Stimulated activated CD4-positive, alpha-beta T cell treated with anti-CD3 and anti-CD28 coated beads, Interleukin-1b, Interleukin-23, amount 100 ng/mL, for 1 hour (primary cell): ENCODE measurements at places on chromosomes 2 and 18.

DNA sequence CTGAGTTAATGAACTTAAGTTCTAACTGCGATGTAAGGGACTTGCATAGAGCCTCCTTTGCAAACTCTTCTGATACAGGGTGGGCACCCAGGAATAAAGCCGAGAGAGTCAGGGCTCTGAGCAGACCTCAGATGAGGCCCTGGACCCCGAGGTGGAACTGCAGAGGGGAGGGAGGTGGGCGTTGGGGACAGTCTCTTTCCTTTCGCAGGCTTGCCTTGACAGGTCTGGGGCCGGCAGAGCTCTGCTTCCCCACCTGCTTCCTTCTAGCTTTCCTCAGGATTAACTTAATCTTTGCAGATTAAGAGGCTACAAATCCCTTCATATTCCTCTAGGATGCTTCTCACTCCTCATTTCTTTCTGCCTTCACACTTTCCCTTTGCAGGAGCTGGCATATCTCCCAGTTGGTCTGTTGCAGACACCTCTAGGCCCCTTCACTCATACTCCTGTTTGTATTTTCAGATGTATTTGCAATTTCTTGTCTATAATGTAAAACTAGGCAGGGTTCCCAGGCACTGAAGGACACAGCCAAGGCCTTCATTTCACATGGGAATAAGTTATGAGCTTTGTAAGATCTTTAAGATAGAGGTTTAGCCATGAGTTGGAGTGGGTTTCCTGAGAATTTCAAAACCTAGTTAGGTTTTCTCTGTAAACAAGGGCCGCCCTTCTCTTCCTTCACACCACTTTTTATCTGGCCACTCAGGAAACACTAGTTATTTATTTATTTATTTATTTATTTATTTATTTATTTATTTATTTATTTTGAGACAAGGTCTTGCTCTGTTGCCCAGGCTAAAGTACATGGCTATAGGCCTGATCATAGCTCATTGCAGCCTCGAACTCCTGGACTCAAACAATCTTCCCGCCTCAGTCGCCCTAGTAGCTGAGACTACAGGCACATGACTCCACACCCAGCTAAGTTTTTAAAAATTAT lies 70.9 kb downstream of the MTCL1 start:
- no peak for DNase-seq

DNA sequence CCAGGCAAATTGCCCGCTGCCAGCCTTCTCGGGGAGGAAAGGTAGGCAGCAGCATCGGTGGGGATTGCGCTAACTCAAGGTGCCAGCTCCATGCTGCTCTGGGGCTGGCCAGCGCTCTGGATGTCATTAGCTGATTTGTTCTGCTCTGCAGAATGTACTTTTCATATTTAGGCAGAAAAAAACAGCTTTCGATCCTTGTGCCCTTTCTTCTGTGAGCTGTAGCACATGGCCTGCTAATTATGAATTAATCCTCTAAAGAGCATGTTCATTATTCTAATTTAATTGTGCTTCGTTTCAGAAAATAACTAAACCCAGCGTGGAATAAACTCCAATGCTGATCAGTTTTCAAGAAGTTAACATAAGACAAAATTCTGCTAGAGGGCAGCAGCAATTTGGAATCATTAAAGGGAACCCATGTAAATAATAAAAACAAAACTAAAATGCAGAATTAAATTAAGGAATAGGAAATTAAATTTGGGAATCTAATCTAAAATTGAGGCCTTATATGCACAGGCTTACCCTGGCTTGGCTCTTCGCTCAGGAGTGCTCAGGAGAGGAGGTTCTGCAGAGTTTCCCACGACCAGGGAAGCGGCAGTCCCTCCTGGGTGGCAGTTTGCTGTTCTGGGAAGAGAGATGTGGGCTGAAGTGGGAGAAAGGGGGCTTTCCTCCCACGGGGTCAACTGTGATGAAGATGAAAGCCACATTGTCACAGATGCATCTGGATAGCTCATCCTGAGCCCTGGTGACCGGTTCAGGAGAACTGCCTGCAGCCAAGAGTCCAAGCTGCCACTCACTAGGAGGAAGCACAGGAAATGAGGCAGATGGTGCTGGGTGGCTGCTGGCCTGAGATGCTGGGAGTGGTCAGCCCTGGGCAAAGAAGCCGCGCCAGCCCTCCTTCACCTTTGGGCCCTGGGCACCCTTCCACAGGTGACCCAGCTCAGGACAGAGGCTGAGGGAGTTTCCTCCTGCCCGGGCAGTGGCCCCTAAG lies 93.2 kb upstream of the PKDCC start:
- DNase-seq = no peak

- no peak for DNase-seq
Observed at GRCh38 chr18:79496237-79496977, 100.7 kb downstream of the NFATC1 start.

DNA sequence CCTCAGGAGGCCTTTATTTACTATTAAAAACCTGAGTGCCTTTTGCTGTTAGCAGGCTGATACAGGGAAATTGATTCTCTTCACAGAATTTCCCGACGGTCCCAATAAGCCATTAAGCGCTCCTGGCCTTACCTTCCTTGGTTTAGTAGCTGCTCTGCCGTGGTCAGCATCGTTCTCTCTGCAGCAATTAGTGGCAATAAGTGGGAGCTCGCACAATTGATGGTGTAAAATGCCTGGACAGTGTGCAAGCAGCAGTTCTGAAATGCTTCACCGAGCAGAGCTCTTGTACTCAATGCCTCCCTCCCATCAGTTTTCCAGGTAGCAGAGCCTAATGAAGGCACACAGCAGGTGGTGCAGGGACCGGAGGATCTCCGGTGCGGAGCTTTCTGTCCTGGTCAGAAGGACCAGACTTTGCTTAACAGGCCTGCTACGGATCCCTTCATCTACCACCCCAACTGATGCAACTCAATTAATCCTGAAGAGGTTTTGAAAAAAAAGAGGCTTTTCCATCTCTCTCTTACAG lies 1.1 kb upstream of the LINC00305 start:
- DNase-seq = no peak

DNA sequence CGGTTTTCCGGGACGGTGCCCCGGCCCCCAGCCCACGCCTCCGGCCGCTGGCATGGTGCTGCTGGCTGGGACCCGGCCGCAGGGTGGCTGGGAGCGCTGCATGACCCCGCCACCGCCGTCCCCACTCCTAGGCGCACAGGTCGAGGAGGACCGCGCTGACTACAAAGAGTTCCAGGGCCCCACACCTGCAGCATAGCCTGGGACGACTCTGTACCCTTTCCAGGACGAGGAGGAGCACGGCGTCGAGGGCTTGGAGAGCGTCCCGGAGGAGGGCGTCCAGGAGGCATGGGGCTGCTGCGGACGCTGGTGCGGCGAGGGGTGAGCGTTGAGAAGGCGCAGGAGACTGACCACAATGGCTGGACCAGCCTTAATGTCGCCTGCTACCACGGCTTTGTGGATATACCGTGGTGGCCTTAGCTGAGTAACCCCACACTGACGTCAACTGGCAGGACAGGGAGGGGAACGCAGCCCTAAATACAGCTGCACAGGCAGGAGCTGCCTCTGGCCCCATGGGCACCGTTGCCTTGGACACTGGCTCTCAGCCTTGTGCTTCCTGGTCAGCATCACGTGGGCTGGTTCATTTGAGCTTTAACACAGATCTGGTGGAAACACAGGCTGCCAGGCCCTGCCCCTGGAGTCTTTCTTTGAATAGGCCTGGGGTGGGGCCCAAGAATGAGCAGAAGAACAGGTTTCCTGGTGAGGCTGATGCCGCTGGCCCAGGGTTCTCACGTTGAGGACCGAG lies 40.9 kb upstream of the TRIM43B start:
- DNase-seq = no peak

DNA sequence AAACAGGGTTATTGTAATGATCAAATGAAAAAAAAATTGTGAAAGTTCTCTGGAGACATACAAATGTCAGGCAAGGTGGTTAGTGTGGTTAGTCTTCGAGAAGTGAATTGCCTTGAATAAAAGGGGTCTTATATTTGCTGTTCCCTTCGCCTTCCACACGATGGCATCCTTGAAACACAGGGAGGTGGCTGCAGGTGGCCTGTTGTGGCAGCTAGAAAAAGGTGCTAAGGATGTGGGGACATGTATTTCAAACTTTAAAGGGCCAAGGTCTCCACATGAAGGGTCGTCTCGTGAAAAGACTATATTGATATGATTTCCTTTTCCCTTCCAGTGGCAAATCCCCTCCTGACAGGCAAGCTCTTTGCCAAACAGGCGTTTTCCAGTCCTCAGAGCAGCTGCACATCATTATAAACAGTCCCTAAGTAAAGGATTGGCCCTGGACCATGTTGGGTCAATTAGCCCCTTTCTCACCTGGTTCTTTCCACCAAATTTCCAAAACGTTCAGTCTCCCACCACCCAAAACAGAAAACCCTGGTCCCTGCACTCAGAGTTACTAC lies 68.5 kb downstream of the COPS8 start:
- DNase-seq = no peak

- DNase-seq = no peak
Observed at GRCh38 chr18:25898965-25899364, 191.4 kb downstream of the SS18 start.

- DNase-seq = no peak
Observed at GRCh38 chr18:37135177-37135576, 306.2 kb downstream of the KIAA1328 start.

- DNase-seq = no peak
Observed at GRCh38 chr2:240401308-240401707, 34.2 kb upstream of the GPC1 start.

DNA sequence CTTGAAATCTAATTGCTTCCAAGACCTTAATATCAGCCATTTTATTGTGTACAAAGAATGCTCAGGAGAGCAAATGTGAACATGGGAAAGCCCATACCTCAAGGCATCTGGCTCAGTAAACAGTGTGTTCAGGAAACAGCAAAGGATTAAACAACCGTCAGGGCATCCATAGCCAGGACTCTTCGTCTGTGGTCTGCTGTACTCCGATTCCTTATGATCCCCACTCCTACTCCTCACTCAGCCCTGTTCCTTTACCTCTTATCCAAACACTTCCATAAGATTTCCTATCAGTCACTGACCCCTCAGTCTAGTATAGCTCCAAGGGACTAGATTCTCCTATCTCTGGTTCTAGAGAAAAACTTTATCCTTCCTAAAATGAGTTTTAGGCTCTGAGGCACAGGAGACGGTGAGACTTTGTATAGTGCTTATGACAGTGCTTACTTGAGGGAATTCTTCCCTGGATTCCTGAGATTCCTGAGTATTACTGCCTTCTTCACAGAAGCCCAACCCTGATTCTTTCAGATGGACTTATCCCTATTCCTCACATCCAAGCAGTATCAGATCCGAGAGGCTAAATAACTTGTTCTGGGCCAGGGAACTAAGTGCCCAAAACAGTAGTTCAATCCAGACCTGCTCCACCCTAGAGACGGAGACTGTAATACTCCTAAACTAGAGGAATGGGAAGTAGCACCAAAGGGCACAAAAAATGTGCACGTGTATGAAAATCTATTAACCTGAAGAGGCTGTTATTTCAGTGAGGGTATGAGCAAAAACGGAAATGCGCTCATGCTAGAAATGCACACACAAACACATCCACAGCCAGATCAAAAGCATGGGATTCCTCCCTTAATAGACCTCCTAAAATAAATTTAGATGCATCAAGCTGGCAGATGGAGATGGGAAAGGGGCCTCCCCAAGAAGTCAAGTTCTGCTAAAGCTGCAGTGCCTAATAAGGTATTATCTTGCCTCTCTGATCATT lies 42.1 kb upstream of the SIGLEC15 start:
- DNase-seq = no peak

DNA sequence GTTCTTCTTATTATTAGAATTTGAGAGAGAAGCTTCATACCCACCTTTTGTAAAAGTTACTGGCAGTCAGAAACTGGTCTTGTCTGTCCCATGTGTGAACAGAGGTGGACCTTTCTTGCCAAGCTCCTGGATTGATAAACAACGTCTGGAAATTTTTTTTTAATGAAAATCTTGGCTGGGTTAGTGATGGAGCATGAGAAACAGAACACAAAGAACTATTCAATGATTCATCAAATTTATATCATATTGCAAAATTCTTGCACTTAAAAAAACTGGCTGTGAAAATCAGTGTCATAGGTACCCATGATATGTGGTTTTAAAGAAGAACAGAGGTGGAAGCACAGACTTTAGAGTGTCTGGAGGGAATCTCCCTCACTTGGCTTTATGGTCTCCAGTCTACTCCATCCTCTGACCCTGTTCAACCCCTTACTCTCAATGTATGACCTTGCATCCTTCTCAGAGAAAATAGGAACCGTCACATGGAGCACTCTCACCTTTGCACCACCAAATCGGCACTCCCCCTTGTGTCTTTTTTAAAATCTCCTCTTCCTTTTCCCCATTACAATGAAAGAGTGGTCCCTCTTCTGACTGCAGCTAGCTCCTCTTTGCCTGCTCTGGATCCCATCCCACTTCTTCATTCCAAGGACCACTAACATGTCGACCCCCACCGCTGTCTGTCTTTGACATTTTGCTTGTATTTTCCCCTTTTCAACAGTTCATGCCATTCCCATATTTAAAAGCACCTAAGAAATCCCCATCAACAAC lies 58.2 kb downstream of the COPS8 start:
- DNase-seq = no peak

DNA sequence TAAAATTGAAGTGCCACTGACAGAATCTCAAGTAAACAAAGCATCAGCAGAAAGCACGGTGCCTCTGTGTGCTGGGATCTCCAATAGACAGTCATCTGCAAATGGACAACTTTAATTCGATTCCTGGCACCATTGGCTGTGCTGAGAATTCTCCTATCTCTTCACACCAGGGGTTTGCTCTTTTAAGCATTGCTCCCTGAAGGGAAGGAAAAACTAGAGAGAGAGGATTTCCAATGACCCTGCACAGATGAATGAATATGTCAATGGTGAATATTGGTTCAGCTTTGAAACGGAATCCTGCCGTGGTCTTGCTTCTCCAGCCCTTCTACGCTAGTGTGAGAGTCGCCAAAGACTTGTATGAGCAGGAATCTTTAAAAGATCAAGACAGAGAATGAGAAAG lies 97.9 kb downstream of the FIGN start:
- no peak for DNase-seq

DNA sequence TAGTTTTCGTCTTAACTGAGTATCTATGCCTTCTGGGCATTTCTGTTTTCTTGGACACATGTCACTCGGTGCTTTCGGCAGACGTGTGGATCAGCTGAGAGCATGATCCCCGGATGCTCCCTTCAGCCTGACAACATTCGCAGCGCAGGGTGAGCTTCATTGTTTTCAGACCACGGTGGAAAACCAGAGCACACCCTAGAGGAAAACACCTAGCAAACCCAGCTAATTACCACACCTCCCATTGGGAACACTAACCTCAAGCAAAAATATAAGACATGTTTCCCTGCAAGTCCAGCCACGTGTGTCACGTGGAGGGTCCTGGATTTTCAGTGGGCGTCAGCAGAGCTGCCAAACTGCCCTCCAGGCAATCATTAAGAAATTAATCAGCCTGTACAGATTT lies 31.0 kb downstream of the ANKRD29 start:
- DNase-seq = no peak

- DNase-seq = no peak
Observed at GRCh38 chr2:203959672-203960071, 23.1 kb downstream of the ICOS start.

DNA sequence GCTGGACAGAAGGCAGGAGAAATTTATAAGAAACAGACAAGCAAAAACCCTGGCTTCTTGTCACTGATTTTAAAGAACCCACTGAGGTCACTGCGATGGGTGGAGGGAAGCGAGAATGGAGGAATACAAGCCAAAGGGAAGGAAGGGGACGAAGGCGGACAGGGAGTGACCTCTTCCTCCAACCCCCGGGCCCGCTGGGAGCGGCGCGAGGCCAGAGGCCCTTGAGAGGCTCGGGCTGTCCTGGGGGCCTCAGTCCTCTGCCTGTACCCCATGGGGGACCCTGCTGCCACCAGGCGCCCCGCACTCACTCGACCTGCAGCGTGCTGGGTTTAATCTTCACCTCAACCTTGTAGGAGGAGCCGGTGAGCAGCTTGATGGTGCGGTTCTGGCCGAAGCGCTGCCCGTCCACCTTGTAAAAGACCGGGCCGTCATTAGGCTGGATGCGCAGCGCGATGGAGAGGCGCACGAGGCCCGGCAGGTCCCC lies 793 bp downstream of the CNRIP1 start:
- no peak for DNase-seq
